ENCODE measurements at places on chromosomes 2 and 18.

GRCh38 chr2:237878321-237879057 lies 19.1 kb downstream of the RAMP1 start:
- DNase-seq: no peak

- no peak for DNase-seq
Observed at GRCh38 chr2:190696792-190697398, 48.0 kb downstream of the NAB1 start.

DNA sequence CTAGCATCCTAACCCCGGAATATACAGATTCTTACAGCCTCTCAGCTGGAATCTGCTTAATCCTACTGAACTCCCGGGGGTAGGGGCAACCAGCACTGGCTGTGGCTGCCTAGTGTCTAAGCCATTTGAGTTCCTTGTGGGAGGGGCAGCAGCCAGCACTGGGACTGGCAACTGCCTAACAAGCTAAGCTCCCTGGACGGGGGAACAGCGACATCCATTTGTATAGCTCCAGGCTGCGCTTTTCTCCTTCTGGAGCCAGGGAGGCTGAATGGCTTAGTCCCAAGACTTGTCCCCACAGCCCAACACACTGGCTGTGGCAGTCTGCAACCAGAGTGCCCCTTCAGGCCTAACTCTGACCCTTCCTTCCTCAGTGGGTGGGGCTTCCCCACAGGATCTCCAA lies 787.2 kb downstream of the METTL4 start:
- DNase-seq: no peak

DNA sequence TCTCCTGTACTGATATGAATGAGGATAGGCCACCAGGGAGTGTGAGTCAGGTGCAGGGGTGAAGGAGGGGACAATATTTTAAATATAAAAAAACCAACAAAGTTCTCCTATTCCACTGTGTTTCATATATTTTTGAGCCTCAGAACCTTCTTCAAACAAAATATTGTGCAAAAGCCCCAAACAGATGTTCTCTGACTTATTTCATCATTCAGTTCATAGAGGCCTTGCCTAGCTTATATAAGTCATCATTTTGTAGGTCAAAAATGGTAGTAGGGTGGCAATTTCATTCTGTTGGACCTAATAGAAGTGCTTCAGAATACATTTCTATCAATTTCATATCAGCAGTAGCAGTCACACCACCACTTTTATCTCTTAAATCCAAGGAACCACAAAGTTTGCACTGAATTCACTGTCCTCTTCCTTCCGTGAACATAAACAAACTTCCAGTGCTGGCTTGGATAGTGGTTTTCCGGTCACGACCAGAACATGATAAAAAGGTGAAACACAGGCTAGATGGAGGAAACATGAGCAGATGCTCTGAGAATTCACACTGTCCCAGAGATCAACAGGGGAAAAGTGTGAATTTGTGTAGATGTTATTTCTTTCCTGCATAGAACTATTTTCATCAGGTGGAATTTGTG lies 99.1 kb downstream of the EN1 start:
- no peak for DNase-seq

DNA sequence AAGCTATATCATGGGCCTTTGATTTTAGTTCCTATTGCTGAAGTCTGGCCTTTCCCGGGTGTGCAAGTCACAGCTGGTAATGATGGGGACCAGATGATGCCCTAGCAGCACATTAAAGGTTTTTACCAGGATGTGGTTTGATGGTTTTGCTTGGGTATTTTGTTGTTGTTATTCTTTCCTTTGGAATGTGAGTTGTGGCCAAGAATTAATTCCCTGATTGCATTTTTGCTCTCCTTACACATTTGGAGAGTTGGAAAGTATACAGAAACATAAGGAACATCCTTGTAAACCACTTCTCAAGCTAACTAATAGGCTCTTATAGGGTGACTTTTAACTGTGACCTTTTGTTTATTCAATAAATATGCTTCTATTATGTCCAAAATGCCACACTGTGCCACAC lies 154.1 kb upstream of the MMADHC start:
- no peak for DNase-seq

DNA sequence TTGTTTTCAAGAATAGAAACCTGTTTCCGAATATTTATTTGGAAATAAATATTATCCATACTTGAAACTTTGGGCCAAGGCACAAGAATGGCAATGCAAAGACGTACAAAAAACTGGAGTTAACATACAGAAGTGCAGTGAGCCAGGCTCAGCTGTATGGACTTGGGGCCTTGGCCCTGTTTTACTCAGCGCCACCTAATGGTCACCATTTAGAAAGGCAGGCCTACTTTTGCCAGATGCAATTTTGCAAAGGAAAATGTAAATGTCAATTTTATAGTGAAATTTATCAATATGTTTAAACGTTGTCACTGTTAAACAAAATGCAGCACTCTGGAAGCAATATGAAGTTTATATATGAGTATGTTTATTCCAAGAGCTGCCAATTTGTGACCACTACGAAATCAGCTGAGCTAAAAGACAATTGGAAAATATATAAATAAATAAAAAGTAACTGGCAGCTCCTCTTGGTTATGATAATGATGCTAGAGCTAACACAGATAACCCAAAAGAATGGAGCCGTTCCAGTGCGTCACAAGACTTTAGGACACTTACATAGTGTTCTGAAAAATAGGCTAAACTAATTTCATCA lies 155.0 kb downstream of the ARHGAP15 start:
- peak; percentile 3 for DNase-seq

DNA sequence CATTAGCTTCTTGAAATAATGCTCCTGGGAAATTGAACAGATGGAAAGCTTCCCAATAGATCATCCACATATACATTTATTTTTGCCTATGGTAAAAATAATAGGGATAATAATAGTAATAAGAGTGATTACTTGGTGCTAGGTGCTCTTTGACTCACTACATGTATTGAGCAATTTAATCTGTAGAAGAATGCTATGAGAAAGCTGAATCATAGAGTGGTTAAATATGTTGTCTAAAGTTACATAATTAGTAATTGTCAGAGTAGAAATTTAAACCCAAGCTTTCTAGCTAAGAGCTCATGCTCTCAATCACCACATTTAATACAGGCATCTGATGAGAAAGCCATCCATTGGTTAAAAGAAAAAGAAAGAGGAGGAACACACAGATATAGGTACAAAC lies 590.5 kb upstream of the SLC8A1 start:
- no peak for DNase-seq

GRCh38 chr2:43905371-43905803 lies 66.6 kb downstream of the ABCG8 start:
- no peak for DNase-seq

DNA sequence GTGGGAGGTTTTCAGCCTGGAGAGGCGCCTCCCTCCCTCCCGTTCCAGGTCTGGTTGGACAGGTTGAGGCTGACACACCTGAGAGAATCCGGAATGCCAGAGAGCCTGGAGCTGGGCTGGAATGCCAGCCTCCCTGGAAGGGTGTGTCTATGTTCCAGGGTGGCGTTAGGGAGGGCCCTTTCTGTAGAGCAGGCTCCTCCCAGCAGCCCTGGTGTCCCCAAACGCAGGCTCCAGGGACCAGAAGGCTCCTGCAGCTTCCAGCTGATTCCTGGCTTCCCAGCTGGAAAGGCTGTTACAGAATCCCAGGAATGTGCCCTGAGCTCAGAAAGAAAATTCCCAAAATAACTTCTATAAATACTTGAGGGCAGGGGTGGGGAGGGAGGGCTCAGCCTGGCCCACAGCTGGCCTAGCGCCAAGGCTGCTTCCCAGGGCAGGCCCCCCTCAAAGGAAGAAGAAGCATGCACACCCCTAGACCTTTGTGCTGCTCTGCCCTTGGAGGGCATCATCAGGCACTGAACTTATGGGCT lies 85.4 kb downstream of the STPG4 start:
- DNase-seq: no peak

GRCh38 chr2:39275016-39275415 lies 31.2 kb upstream of the CDKL4 start:
- no peak for DNase-seq

DNA sequence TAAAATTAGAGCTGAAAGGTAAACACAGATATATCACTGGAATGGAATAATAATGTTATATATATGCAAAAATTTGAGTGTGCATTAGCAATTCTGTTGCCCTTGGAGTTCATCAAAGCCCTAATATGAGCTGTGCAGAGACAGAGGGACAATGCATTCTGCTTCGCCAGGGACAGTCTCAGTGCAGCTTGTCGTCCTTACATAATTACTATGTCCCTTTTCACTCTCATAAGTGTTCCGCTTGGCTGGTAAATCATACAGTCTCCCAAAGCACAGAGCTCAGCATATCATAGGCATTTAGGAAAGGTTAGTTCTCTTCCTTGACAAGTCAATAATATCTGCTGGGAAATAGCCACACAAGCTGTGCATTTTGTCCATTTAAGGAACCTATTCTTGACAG lies 30.7 kb downstream of the MAPK4 start:
- no peak for DNase-seq

GRCh38 chr2:163990101-163990500 lies 254.3 kb upstream of the FIGN start:
- no peak for DNase-seq

- DNase-seq: no peak
Observed at GRCh38 chr2:142937347-142937746, 59.9 kb downstream of the KYNU start.

DNA sequence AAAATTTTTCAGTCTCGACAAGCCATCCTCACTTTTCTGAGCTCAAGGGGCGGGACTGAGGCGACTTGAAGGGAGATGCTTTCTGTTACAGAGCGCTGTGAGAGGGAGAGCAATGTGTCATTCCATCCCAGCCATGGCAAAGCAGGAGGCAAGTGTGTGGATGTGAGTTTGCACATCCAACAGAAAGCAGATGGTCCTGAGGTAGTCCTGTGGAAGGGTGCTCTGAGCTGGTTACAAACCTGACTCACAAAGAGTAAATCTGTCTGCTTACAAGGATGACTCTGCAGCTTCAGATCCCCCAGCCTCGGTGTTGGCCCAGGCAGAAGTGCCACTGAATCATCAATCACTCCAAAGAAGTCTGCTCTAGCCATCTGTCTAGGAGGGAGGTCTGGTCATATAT lies 482.0 kb upstream of the DCC start:
- DNase-seq: no peak

DNA sequence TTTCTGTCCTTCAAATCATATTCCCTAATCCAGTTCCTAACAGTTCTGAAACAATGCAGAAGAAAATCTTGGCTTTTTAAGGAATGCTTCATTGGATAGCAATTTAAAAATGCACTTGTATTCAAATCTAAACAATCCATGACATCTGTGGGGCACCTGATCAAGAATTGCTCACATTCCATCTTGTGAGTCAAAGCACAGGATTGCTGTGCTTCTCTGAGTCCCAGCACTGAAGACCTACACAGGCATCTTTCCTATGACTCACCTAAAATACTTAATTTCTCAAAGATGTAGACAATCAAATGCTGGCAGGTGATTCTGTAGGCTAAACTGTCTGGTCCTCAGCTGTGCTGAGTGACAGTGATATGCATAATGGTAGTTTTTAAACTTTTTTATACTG lies 10.1 kb upstream of the ATP8B1 start:
- no peak for DNase-seq

DNA sequence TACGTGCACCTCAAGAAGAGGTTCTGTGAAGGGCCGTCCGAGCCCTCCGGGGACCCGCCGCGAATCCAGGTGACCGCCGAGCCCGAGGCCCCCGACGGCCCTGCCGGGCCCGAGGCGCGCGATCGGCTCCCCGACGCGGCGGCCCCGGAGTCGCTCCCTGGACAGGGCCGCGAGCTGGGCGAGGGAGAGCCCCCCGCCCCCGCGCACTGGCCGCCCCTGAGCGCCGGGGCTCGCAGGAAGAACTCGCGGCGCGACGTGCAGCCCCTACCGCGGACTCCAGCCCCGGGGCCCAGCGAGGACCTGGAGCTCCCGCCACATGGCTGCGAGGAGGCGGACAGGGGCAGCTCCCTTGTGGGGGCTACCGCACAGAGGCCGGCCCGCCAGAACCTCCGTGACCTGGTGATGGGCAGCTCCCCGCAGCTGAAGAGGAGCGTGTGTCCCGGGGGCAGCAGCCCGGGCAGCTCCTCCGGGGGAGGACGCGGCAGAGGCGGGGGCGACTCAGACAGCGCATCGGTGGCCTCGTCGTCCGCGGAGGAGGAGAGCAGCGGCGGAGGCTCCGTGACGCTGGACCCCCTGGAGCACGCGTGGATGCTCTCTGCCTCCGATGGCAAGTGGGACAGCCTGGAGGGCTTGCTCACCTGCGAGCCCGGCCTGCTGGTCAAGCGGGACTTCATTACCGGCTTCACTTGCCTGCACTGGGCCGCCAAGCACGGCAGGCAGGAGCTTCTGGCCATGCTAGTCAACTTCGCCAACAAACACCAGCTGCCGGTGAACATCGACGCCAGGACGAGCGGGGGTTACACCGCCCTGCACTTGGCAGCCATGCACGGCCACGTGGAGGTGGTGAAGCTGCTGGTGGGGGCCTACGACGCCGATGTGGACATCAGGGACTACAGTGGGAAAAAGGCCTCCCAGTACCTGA lies 812 bp downstream of the SOWAHC start:
- DNase-seq: no peak

DNA sequence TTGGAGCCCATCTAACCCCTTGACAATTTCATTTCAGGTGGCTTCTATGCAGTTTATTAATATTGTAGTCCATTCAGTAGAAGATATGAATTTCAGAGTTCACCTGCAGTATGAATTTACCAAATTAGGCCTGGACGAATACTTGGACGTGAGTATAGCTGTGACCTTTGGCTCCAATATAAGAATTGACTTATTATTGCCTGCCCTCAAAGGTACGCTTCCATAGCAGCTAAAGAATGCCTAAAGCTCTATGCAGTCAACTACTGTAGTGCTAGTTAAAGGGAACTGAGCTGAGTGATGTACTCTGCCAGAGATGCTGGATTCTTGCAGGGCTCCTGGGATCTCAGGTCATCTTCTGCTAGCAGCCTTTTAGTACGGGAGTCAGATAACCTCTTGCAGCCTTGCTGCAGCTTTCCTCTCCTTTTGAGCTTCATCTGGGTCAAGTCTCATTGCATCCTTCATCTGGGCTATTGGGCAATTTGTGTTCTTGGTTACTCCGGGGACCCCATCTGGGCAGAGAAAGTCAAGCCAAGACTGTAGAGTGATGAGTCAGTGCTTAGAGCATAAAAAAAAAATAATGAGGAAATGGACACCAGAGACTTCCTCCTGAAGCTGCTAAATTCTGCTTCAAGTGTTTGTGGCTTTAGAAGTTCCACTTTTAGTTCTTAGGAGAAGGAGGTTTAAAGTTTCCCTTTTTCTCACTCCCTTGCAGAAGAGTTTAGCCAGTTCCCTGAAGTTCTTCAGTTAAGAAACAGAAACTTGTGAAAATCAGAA lies 105.6 kb downstream of the PRPF40A start:
- DNase-seq: no peak

- no peak for DNase-seq
Observed at GRCh38 chr2:120029672-120030640, 17.1 kb downstream of the EPB41L5 start.

DNA sequence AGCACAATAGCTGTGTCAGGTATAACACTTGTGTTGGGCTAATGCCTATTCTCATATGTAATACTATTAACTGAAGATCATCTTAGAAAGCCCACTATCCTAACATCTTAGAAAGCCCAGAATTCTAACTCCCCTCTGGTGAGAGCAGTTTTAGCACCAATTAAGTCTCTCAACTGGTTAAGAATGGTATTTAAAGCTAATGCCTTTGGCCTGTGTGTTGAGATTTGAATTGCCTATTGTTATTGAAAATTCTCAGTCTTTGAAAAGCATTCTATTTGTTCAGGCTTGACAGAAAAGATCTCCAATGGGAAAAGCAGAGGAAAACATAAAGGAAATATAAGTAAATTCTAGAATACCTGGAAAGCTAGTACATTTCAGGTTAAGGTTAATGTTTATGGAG lies 352.5 kb downstream of the ARHGAP15 start:
- no peak for DNase-seq

GRCh38 chr2:233789554-233789953 lies 11.4 kb downstream of the MROH2A start:
- no peak for DNase-seq
